ENCODE measurements at places on chromosomes 3 and 15.
A peak's percentile ranks its signal among the peaks of the same experiment; 100 is the strongest.

DNA sequence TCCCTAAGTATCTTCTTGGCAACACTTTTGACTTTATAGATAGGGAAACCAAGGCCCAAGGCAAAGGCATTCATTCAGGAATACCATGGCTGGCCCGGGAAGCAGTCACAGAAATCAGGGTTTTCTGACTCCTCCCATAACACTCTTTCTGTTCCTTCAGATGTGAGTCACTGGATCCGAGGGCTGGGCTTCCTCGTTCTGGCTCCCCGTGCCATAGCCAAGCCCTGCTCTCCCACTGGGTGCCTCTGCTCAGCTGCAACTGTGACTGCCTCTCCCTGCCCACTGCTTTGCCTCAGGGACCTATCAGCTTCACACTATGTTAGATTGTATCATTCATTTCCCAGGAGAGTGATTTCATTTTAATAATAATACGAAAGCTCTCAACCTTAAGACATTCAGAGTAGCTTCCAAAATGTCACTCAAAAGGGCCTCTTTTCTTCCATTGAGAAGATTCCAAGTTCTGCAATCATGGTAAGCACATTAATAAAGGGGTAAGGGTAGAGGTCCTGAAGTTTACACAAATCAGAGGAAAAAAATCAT is 50.2 kb downstream of the GABRB3 start:
- no peak for DNase-seq

GRCh38 chr3:73874606-73875369 is 250.0 kb upstream of the PDZRN3 start:
- no peak for DNase-seq

DNA sequence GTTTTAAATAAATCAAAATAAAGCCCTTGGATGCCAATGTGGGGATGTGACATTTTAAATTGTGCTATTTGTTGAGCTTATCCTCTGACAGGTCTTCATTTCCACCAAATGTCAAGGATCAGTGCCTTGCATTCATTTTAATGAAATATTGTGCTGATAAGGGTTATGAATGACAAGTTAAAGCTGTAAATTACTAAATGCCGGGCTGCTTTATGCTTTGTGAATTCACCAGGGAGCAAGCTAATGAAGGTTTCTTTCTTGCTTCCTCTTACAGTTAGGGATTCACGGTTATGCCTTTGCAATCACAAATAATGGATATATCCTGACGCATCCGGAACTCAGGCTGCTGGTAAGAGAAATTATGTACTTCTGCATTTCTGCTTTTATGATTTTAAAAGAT is 81.7 kb downstream of the LRTM1 start:
- DNase-seq, result no peak

DNA sequence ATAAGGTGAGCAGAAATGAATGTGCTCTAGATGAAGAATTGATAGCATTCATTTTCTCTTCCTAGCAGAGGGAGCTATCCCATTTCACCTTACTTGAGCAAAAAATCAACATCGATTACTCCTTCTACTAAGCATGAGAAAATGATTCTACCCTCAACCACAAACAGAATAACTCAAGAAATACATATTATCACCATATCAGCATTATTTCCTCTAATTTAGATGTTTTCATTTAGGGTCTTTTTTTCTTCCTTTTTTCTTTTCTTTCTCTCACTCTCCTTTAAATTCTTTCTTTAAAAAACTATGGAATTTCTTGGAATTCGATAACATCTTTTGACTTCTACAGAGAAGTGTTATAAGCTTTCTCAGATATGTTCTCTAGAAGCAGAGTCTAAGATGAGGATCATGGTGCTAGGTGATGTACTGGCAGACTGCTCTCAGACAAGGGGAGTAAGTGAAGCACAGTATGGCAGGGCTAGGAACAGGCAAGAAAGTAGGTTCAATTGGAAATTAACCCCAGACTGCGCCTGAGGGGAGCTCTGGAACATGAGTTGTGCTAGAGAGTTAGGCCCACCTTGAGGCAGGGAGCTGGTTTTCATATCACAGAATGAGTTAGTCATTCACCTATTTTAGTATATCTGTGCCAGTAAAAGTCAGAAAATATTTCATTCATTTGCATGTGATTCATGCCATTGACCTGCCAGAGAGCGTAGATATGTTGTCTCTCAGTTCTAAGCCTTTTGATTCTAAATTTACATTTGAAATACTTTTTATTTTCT is 279.2 kb upstream of the KCNH8 start:
- no peak for DNase-seq

DNA sequence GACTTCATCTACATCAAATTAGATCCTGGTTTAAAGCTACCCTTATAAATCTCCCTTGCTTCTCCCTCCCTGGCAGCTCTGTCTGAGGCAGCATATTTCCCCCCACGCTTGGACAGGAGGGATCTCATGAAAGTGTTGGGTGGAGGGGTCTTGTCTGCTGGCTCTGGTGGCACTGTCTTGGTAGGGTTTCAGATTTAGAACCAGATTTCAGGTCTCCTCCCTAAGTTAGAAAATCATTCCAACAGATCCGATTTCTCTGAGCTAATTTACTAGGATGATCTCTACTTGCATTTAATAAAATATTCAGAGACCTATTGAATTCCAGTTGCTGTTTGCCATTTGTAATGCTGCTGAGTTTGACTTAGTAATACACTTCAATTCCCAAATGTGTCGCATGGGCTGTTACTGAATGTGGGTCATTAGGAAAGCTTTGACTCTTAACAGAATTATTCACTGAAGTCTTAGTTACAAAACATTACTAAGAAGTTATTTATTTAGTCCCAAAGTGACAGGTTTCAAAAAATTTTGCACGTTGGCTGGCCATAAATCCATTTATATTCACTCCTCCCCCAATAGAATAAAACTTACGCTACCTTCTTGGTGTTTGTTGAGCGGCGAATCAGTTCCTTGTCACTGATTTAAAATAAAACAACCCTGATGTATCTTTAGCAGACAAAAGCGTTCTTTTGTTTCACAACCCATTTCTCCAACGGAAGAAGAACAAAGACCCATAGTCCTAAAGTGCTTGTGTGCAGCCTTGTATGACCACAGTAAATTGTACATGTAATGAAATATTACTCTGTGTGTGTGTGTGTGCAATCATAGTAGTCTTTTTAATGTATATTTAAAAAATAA is 84.5 kb downstream of the TRAK1 start:
- peak; percentile 82 for DNase-seq

DNA sequence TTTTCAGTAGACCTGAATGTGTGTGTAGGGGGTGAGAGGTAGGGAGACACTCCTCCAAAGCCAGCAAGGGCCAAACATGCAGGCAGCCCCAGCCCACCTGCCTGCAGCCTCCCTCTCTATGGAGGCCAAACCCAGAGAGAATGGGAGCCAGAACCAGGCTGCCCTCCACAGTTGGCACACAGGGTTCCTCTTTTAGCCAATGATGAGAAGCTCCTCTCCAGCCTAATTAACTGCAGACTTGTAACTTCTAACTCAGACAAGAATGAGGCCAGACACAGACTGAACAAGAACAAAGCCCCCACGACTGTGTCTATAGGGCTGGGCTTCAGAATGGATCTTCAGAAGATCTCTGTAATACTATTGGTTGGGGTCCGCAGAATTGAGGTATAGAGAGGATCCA is 12.3 kb upstream of the TLE3 start:
- DNase-seq, result no peak

DNA sequence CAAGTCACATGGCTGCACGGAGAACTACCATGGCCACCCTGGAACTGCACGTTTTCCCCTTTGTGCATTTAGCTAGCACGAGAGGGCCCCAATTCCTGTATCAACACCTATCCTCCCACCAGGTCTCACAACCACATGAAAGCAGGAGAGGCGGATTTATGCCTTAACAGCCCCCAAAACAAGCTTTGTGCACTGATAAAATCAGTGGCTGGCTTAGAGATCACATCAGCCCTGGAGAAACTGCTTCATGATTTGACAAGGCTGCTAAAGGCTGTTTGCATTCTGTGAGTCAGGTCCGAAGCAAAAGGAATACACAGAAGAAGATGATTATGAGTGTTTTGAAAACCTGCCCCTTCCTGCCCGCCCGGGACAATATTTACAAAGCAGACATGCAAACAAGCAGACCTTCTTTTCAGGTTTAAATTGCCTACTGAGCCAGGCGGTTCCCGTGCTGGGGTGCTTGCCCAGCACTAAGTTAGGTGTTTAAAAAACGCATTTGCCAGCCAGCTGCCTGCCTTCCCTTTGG is 25.9 kb downstream of the CEMIP start:
- no peak for DNase-seq

- no peak for DNase-seq
Observed at GRCh38 chr3:52050571-52050970, 5.8 kb downstream of the DUSP7 start.

DNA sequence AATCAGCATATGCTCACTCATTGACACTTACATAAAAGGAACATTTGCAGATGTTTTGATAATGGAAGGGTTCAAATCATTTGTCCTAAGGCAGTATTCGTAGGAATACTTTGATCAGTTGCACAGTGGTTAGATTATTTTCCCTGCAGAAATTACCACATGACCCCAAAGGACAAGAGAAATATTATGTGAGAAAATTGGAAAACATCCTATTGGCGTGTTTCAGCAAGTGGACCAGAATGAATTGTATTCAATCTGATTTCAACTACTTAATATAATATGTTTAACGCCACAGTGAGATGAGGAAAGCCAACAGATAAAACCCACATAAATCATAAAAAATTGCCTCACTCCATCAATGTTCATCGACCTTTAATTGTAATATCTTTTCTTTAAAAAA is 195.0 kb upstream of the MDFIC2 start:
- DNase-seq, result no peak

DNA sequence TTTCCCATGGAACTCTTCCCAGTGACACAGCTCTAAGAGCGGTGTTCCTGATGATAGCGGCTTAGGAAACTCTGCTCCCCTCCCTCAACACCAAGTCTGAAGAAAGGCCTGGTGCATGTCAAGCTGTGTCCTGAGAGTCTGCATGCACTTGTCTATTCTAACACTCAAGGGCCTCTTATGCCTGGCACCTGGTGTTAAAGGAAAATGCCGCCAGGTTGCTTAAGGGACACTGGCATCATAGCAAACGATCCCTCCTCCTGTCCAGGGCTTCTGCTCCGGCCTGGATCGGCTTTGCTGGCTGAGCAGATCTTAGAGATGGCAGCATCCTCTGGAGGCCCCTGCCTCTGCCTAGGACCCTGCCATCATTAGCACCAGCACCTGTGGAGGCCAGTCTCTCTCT is 121.7 kb downstream of the MEGF11 start:
- DNase-seq, result no peak

Measured in OCI-LY7 (cell line).